ENCODE measurements at places on chromosomes 16 and 17.
A peak's percentile ranks its signal among the peaks of the same experiment; 100 is the strongest.

- no peak for DNase-seq
Observed at GRCh38 chr17:78485290-78486168, 91.7 kb downstream of the DNAH17 start.

DNA sequence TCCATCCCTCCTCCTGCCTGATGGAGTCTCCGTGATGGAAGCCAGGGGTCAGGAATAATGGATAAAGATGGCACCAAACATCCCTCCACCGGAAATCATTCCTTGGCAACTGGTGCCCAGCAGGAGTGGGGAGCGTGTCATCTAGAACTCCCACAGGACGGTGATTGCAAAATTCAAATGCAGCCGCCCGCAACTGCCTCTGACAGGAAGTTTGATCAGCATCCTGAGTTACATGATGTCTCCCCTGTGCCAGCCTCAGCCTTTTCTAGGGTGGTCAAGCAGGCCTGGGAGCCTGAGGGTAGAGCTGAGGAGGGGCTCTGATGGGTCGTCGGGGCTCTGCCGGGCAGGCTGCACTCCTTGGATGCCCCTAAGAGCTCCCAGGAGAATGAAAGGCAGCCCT is 52.8 kb downstream of the GSG1L start:
- DNase-seq, result no peak

DNA sequence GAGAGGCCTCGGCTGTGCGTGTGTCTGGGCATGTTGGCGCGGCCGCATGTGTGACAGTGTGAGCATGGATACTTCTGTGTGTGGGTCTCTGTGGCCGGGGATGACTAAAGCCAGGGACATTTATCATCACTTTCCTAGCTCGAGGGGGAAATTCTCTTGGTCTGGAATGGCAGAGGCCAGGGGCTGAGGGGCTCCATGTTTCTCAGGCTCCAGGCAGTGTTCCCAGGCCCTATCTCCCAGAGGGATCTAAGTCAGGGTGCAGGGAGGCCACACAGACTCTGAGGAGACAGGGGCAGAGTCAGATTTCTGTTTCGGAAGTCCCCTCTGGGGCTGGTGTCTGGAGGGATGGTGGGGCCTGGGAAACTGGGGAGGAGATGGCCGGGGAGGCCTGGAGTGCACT is 23.7 kb upstream of the SPNS2 start:
- DNase-seq, result no peak

- DNase-seq, result no peak
Observed at GRCh38 chr17:21245639-21246084, 7.5 kb downstream of the NATD1 start.

- DNase-seq, result peak; percentile 43
Observed at GRCh38 chr17:28982131-28982793, 23.6 kb downstream of the SEZ6 start.

DNA sequence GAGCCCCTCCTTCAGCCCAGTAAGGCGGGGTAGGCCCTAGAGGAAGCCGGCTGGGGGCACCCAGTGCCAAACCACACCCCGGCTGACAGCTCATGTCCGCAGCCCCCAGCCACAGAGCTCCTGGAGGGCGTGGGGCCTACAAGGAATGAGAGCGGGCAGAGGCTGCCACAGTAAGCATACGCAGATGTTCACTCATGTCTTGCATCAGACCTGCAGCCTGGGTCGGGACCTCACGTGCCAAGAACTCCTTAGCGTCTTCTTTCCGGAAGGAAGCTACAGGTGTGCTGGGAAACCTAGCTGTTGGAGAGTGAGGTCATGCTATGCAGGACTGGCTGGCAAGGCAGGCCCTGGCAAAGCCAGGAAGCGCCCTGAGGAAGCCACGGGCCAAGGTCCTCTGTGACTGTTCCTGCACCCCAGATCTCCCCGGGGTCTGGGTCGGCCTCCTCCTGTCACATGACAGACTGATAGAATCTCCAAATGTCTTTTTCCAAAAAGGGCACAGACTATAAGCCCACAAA is 1.6 kb downstream of the ZNF598 start:
- DNase-seq, result peak; percentile 67

DNA sequence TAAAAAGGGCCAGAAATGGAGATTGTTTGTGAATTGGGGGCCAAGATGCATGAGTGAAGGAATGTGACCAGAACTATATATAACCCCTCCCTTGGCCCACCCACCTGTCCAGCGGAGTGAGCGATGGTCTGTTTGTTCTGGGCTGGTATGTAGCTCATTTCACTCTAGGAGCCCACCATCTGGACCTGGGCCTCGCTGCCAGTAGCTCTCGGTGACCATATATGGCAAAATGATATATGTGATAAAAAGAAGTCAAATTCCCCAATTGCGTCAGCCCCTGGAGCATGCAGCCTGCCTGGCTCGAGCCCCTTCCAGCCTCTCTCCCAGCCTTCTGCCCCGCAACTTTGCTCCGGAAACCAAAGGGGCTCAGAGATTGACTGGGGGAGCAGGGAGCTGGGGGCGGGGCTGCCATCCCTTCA is 47.3 kb downstream of the CCDC42 start:
- no peak for DNase-seq

DNA sequence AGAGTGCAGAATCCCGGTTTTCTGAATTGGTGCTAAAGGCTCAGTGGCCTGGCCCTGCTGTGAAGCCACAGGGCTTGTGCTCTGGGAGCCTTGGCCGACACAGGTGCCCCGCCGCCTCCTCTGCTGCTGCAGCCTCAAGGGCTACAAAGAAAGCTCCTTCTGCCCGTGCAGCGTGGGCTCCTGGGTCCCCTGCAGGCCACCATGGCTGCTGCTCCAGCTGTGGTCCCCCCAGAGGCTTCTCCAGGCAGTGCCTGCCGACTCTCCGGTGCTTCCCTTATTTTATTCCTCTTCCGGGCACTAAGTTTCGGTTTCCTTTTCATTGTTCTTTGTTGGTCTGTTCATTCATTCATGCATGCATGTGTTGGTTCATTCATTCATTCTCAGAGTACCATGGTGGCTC is 53.1 kb downstream of the CMIP start:
- no peak for DNase-seq

- peak; percentile 39 for DNase-seq
Observed at GRCh38 chr17:18093616-18094408, 6.1 kb downstream of the DRG2 start.

GRCh38 chr17:66706851-66707450 is 128.0 kb upstream of the CACNG5 start:
- DNase-seq, result no peak

DNA sequence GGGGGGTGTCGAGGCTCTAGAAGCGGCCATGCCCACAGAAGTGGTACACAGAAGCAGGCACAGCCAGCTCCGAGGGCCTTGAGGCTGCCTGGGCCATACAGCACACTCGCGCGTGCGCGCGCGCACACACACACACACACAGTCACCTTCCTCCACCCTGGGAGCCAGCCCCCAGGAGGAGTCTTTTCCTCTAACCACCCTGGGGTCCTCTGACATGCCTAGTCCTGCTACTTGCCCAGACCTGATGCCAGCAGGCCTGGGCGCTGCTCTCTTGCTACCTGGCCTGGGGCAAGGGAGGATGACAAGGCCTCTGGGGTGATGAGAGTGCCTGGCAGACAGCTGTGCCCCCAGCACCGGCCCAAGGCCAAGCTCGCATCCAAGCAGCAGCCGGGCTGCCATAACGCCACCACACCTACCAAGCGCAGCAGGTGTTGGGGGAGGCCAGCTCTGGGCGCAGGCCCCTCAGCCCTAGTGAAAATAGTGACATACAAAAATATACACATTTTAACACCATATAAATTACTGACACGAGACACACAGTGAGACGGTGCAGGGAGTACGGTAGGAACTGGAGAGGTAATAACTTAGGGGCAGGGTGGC is 41.1 kb downstream of the TSC2 start:
- DNase-seq, result no peak

DNA sequence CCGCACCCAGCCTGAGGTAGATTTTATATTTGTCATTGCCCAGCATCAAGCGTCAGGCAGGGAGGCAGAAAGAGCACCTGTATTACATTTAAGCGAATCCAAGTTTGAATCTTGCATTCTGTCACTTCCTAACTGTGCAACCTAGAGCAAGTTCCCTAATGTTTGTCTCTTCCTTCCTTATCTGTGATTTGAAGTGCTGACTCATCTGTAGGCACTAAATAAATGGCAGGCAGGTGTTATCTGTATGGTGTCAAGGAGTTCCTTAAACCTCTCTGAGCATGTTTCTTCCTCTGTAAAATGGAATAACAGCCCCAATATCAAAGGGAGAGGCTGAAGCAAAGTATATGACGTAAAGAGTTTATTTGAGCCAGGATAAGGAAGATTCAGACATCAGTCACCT is 24.3 kb downstream of the GP2 start:
- DNase-seq, result no peak

DNA sequence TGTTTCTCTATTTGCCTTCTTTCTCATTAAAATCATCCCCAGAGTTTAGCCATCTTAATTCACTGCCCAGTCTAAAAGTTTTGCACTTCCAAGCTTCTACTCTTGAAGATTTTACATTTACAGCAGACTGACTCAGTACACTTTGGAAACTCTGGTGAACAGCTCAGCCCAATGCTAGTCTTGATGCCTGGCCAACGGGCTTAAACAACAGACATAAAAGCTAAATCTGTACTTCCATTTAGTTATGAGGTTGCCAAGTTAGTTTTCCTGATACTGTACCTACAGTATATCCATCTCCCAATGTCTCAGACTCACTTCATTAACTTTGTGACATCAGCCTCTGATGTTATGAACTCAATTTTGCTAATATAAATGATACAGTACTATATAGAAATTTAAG is 891.8 kb upstream of the SOX9 start:
- no peak for DNase-seq

GRCh38 chr16:84048270-84048669 is 5.7 kb upstream of the SLC38A8 start:
- DNase-seq, result no peak

DNA sequence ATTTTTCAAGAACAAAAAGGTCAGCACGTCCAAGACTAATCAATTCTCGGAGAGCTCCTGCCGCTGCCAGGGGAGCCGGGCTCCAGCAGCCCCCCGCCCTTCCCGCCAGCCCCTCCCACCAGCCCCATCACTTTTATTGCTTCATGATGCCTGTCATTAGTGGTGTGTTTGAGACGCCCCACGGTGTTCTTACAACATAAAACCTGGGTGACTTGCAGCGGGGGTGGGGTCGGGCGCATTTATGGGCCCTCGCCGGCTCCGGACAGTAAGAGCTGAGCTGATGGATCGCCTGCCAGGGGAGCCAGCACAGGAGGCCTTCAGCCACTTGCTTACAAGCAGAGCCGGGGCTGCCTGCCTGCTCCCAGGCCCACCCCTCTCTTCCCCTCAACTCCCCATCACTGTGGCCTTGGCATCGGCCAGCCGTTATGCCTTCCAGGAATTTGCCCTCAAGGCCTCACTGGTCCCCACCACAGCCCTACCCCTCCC is 82.9 kb upstream of the CBX4 start:
- no peak for DNase-seq

DNA sequence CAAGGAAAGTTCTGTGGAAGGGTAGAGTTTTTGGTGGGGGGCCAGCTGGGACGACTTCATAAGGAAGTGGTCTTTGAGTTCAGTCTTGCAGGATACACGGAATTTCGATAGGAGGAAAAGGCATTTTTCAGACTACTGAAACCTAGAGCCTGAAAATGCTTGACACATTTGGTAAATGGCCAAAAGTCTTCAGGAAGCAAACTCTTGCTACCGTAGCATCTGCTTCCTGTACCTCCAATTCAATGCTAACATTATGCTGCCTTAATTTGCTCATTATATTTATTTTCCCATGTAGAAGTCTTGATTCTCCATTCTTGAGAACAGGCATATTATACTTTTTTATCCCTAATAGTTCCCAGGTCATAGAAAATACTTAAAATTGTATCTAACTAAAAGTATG is 129.3 kb upstream of the MED13 start:
- no peak for DNase-seq

DNA sequence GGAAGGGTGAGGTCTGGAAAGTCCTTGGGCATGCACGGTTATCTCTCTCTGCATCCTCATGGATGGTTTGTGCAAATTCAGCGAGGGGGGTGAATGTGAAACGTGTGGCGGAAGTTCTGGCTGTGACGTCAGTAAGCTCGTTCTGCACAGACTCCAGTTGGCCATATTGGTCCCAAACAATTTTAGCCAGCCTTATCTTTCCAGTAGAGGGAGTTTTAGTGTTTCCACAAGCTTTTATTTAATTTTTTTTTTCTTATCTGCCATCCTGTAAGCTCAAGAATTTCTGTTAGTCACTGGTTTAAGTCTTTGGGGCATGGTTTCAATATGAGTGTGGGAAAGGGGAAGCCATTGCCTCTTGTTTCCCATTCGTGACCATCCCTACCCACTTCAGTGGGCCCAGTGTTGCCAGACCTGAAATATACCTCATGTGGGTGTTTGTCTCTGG is 39.0 kb downstream of the HLF start:
- no peak for DNase-seq

DNA sequence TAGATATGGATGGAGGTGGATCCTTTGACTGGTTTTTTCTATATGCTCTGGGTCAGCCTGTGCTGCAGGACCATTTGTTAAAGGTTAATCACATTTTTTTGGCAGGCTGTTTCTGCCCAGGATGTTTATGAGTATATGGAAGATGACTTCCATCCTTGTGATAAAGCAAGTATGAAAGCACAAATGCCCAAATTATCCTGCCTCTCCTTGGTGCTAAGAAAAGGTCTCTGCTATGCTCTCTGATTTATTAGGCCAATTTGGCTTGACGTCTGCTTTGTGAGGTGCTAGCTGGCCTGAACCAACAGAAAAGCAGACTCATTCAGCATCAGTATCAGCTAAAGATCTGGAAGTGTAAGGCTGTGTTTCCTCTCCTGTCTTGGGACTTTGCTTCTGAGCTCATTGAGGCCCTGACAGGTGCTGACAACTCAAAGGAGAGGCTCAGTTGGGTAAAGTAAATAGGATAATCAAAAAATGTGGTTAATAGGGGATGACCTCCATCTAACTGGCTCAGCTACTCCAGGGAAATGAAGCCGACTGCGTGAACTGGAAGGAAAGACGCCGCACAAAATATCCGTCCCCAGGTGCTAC is 15.2 kb downstream of the ANKRD40 start:
- DNase-seq, result no peak

DNA sequence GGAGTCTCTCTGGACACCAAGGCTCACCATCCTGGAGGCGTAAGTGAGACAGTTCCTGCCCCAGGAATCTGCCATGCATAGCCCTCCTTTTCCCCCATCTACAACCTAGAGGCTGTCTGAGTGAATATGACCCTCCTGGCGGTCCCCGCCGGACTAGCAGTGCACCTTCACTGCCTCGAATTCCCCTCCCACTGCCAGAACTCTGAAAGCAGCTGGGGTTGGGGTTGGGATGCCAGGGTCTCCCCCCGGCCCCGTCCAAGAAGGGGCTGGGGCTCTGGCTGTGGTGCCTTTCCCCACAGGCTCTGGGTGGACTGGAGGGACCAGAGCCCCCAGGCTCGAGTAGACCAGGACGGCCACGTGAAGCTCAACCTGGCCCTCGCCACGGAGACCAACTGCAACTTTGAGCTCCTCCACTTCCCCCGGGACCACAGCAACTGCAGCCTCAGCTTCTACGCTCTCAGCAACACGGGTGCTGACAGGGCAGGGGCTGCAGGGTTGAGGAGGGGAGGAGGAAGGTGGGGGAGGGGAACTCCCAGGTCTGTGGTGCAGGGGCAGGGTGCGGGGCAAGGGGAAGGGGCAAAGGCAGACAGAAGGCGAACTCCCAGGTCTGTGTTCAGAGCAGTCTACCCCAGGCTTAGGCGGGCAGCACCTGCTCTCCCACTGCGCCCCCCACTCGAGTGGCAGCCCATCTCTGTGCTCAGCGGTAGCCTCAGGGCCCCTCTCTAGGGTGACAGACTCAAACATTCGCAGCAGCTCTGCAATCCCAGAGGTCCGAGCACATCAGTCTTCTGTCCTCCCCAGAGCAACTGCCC is 1.2 kb downstream of the ZACN start:
- peak; percentile 40 for DNase-seq

All from stimulated activated CD8-positive, alpha-beta memory T cell treated with anti-CD3 and anti-CD28 coated beads, Interleukin-4, amount 100 ng/mL, for 48 hours (primary cell).